ENCODE measurements at places on chromosomes 11 and 22.

GRCh38 chr11:11318961-11319360 is 34.1 kb downstream of the CSNK2A3 start:
- DNase-seq = no peak

- DNase-seq = no peak
Observed at GRCh38 chr11:65854161-65854592, 3.8 kb downstream of the CFL1 start.

GRCh38 chr11:70174547-70175235 is 28.4 kb upstream of the FADD start:
- DNase-seq = no peak

DNA sequence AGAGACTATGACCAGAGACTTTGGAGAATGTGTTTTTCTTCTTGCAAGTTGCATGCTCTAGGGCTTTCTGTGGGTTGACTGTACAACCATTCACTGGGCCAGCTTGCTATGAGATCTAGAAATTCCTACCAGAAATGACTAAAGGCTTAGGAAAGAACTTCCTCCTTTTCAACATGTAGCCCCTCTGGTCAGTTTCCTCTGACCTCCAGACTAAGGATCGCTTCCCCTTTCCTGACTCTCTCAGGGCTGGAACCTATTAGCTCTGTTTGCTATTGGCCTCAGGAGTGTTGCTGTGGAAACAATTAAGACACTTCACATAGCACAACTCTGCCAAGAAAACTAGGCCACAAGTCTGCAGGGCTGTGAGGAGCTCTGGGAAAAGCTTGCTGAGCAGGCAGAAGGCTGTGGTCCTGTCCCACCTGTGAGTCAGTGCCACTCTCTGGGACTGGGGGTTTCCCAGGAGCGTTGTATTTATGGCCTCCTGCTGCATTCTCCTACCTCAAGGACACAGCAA is 10.7 kb downstream of the CRY2 start:
- peak; percentile 87 for DNase-seq

DNA sequence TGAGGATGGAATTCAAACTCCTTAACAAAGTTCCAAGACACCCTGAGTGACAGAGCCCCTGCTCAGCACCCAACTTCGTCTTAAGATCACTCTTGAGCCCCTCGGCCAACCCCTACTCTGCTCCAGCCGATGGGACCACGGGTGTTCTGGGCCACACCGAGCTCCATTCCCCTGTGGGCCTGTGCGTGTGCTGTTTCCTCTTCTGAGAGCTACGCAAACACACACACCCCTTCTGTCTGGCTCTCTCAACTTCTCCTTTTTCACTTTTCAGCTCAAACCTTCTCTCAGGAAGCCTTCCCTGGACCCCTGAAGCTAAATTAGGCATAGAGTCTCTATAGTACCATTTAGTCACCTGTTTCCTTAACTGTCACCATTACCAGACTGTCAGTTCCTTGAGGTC is 37.5 kb upstream of the NNMT start:
- DNase-seq = no peak

DNA sequence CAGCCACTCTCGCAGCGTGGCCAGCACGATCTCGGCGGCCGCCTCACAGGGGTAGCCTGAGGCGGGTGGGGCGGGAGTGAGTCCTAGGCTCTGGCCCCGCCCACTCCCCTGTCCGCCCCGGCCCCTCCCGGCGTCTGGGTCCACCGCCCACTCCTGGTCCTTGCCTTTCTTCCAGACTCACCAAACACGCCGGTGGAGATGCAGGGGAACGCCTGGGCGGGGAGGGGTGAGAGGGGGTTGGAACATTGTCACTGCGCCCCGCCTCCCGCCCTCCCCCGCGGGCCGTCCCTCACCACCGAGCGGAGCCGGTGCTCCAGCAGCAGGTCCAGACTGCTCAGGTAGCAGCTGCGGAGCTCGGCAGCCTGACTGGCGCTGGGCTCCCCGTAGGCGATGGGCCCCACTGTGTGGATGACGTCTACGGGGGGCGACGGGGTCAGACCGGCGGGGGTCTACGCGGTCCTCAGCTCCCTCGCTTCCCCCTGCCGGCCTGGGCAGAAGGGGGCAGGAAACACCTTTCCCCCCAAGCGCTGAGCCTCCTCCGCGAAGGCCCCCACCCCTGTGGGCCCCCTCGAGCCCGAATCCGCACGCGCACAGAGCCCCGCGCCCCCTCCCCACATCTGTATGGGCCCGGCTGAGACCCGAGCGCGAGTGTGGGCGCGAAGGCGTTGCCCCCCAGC is 13.2 kb downstream of the OTUB1 start:
- DNase-seq = peak; percentile 95

DNA sequence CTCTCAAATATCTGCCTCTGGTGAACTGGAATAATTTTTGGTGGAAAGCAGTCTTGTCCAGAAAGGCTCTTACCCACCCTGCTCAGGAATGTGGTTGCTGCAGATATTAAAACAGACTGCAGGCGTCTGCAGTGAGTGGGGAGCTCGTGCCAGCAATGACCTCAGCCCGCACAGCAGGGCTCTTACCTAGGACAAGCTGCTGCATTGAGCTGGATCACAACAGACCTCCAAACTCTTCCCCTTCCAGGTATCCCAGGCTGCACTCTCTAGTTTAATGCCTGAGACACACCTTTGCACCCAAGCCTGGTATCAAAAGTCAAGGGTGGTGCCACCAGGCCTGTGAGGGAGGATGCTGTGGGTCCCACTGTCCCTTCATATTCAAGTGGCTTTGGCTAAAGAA is 69.7 kb upstream of the CDON start:
- DNase-seq = peak; percentile 68

GRCh38 chr22:36297568-36297967 is 44.6 kb downstream of the APOL1 start:
- DNase-seq = no peak

GRCh38 chr22:48488611-48489511 is 1338.8 kb downstream of the BRD1 start:
- DNase-seq = peak; percentile 83

GRCh38 chr22:22110548-22111266 is 128.1 kb upstream of the TOP3B start:
- DNase-seq = no peak

DNA sequence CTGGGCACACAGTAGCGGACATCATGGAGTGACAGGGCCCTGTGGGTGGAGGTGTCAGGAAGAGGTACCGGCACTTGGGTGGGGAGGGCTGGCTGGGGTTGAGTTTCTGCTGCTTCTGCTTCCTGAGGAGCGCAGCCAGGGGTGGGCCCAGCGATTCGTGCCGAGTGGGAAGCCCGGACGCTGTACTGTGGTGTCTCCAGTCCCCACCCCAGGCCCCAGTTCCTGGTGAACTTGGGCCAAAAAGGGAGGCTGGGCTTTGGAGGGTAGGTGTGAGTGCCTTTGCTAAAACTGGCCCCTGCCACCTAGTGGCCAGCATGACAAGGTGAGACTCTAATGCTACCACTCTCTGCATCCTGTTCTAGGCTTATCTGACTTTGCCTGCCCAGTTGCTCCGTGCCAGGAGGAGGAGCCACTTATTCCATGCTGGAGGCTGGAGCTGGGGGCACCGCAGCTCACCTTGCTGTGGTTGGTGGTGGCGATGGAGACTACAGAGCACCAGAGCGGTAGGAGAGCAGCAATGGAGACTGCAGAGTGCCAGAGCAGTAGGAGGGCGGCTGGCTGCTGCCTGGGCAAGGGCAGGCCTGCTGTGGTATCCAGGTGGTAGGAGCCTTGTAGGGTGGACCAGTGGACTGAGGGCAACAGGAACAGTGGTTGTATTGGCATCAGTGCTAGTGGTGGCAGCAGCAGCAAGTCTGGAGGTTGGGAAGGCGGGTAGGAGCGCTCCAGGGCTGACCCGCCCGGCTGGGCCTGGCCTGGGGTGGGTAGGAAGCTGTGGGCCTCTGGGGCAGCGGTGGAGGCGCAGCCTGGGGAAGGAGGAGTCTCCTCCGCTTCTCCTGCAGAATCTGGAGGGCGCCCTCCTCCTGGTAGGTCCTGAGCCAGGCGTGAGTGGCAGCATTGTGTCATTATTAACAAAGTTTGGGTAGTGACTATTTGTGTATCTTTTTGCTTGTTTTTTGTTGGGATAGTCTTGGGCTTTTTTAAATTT is 2.2 kb upstream of the RFPL2 start:
- DNase-seq = no peak

DNA sequence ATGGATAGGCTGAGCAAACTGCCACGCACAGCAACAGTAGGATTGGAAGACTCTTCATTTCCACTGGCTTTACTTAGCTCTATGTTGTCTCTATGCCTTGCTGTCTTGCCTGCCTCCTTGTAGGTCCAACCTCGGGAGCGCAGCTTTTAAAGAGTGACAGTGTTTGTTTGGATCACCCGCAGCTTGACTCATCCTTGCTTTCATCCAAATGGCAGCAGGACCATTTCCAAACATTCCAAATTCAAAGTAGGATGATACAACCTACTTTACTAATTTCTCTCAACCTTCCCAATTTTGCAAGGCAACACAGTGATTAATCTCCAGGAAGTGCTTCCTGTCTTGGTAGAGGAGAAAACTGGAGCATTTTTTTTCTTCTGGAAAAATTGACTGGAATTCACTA is at the start of gene MMP3:
TSS of gene MMP3 (minus strand) at position 121 of the 400 bp plus-strand sequence. CDS start at position 58, 63 bp downstream.
- peak; percentile 29 for DNase-seq

- DNase-seq = no peak
Observed at GRCh38 chr11:3107608-3108182, 50.5 kb upstream of the CARS1 start.

- no peak for DNase-seq
Observed at GRCh38 chr11:44729063-44729462, 2.3 kb downstream of the TSPAN18 start.
